CD4-positive, alpha-beta memory T cell (primary cell): ENCODE measurements at places on chromosomes 1 and 21. TPM values are rescaled to one million over a fixed set of nuclear protein-coding genes. Genes with fewer than 3 reads are reported as not detected.

DNA sequence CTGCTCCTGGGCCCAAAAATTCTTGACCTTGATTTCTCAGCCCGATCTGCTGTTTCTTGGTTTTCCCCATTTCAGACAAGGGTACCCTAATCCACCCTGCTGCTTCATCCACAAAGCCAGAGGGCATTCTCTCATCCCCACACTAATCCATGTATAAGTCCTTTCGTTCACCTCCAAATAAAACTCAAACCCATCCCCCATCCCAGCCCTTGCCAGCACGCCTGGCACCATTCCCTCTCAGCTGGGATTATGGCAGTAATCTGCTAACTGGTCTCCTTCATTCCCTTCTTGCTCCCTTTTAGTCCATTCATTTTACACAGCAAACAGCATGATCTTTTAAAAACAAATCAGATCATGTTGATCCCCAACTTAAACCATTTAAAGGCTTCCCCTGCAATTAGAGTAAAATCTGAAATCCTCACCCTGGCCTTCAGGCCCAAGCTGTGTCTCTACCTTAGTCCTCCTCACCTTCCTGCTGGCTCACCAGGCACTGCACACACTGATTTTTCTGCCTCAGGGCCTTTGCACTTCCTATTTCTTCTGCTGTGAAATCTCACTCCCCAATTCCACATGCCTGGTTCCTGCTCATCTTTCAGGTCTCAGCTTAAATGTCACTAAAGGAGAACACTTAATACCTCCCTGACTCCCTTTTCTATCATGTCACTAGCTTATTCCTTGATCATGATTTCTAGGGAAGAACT is 12.2 kb upstream of the TRNP1 start:
- H3K4me3 ChIP-seq = no peak overlapping the region
- H3K4me1 ChIP-seq = no peaks in the 10 kb centered on the region
- H3K27ac ChIP-seq = no peak overlapping the region
- DNase-seq = no peak
- H3K36me3 ChIP-seq = no peaks in the 10 kb centered on the region

- no peaks in the 10 kb centered on the region for H3K4me1 ChIP-seq
- H3K4me3 ChIP-seq = no peak overlapping the region
- no peak for DNase-seq
- no peaks in the 10 kb centered on the region for H3K27me3 ChIP-seq
- no peak overlapping the region for H3K27ac ChIP-seq
Observed at GRCh38 chr21:36845070-36845469, 121.4 kb downstream of the HLCS start.

- H3K27me3 ChIP-seq = no peaks in the 10 kb centered on the region
- H3K4me3 ChIP-seq = no peak overlapping the region
- H3K4me1 ChIP-seq = peaks cover 73% of the 10 kb centered on the region
- H3K36me3 ChIP-seq = peaks cover 10% of the 10 kb centered on the region
Observed at GRCh38 chr1:54405898-54406293, 298 bp downstream of the SSBP3 start.

GRCh38 chr1:235326719-235327558 is 1.0 kb downstream of the ARID4B start:
- peak overlapping the region; percentile 93 for H3K4me3 ChIP-seq
- no peaks in the 10 kb centered on the region for H3K27me3 ChIP-seq
- peak; percentile 71 for DNase-seq
- peaks cover 74% of the 10 kb centered on the region for H3K4me1 ChIP-seq
- peak overlapping the region; percentile 99 for H3K27ac ChIP-seq
- H3K36me3 ChIP-seq = no peaks in the 10 kb centered on the region

GRCh38 chr21:28516991-28517592 is 475.6 kb downstream of the LTN1 start:
- no peak overlapping the region for H3K4me3 ChIP-seq
- no peaks in the 10 kb centered on the region for H3K27me3 ChIP-seq
- peak; percentile 53 for DNase-seq
- H3K4me1 ChIP-seq = no peaks in the 10 kb centered on the region
- H3K36me3 ChIP-seq = no peaks in the 10 kb centered on the region

DNA sequence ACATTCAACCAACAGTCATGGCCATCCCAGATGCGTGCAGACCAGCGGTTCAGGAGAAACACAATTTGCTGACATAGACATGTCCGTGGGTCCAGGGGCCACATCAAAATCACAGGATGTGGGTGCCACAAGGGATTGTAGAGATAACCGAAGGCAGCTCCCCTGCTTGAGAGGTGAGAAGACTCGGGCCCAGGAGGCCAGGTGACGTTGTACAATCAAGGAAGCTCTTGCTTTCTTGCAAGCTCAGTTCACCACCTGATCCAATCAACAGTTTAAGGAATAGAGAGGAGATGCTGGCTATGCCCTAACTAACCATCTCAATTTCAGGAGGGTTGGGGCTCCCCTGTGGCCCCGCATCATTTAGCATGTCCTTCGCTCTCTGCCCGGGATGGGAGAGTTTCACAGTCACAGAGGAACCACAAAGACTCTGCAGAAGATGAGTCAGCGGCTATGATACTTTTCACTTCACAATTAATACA is 19.5 kb downstream of the UBASH3A start:
- H3K27me3 ChIP-seq = no peaks in the 10 kb centered on the region
- peak overlapping the region; percentile 8 for H3K4me3 ChIP-seq
- H3K4me1 ChIP-seq = peaks cover 88% of the 10 kb centered on the region
- peak; percentile 34 for DNase-seq

DNA sequence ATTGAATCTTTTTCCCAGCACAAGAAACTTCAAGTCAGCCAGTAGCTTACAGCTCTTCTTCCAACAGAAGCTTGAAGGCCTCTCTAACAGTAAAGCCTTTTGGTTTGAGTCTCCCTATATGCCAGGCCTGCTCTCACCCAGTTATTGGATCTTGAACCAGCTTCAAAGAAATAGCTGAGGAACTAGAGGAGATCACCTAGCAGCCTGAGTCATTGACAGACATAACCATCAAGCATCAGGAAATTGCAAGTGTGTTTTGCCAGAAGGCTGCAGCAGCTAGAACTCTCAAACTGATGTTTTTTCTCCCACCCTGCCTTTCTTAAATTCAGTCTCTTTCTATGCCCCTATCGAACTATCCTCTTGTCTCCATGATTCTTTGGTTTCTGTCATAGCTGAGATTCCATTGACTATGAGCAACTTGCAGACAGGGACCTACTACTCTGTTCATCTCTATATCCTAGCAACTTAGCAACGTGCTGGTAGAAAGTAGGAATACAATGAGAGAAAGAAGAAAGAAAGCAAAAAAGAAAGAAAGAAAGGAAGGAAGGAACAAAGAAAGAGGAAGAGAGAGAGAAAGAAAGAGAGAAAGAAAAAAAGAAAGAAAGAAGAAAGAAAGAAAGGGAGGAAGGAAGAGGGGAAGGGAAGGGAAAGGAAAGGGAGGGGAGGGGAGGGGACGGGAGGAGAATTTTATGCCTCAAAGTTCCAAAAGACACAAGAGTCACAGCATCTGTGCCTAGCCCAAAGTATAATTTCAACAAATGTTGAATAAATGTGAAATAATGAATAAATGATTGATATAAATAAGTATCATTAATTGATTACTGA is 60.0 kb upstream of the FGGY start:
- DNase-seq = no peak
- no peak overlapping the region for H3K27ac ChIP-seq
- no peaks in the 10 kb centered on the region for H3K4me1 ChIP-seq
- no peaks in the 10 kb centered on the region for H3K36me3 ChIP-seq

DNA sequence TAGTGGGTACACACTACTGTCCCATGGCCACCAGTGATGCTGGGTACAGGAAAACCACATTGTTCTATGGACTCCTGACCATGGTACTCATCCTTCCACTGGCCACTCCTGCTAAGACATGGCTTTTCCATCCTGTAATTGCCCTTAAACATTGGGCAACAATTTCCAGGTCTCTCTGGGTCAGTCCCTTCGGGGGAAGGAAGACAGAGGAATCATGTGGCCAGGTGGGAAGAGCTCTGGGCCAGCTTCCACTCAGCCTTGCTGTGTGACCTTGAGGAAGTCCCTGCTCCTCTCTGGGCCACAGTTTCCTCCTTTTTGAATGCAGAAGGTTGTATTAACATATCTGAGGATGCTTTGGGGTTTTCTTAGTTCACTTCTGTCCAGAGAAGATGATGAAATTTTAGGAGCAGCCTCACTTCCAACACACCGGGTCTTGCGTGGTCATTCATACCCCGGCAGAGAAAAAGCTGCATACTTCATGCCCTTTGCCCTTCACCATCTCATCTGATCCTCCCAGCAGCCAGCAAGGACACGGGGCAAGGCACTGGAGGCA is 50.8 kb downstream of the SRRM1 start:
- H3K27ac ChIP-seq = no peak overlapping the region
- no peak for DNase-seq
- H3K27me3 ChIP-seq = no peaks in the 10 kb centered on the region
- no peaks in the 10 kb centered on the region for H3K36me3 ChIP-seq
- no peak overlapping the region for H3K4me3 ChIP-seq

DNA sequence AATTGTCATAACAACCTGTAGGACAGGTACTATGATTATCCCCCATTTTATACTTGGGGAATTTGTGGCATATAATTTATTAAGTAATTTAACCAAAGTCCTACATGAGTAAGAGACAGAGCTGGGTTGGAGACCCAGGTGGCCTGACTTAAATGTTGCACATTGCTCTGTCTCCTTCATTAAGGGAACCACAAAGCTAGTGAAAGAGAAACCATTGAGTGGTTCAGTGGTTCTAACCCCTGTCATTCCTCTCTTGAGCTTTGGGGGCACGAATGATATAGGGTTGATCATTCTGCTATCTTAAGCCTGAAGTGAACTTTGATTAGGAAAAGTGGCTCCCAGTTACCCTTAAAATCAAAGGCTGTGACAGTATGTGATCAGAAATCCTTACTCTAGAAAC is 5.3 kb upstream of the MAP3K7CL start:
- no peaks in the 10 kb centered on the region for H3K4me1 ChIP-seq
- no peaks in the 10 kb centered on the region for H3K36me3 ChIP-seq
- no peak overlapping the region for H3K4me3 ChIP-seq
- no peak overlapping the region for H3K27ac ChIP-seq

DNA sequence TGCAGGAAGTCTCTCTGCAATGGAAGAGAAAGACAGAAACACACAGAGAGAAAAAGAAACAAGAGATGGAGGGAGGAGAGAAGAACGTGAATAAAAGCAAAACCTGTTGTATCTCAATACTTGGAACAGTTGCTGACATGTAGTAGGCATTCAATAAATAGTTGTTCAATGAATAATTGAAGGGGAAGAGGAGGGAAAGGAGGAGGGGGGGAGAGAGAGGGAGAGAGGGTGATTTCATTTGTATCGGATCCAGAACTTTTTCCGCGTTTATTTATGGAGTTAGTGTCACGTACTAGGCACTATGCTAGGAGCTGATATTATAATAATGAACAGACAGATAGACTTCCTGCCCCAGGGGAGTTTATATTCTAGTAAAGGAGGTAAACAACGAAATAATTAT is 144.1 kb downstream of the OMA1 start:
- H3K4me1 ChIP-seq = no peaks in the 10 kb centered on the region
- no peaks in the 10 kb centered on the region for H3K27me3 ChIP-seq
- no peak overlapping the region for H3K27ac ChIP-seq
- H3K36me3 ChIP-seq = no peaks in the 10 kb centered on the region

GRCh38 chr1:177133977-177134538 is 30.5 kb downstream of the ASTN1 start:
- no peaks in the 10 kb centered on the region for H3K36me3 ChIP-seq
- no peaks in the 10 kb centered on the region for H3K4me1 ChIP-seq
- no peak for DNase-seq
- H3K4me3 ChIP-seq = no peak overlapping the region
- H3K27me3 ChIP-seq = no peaks in the 10 kb centered on the region

DNA sequence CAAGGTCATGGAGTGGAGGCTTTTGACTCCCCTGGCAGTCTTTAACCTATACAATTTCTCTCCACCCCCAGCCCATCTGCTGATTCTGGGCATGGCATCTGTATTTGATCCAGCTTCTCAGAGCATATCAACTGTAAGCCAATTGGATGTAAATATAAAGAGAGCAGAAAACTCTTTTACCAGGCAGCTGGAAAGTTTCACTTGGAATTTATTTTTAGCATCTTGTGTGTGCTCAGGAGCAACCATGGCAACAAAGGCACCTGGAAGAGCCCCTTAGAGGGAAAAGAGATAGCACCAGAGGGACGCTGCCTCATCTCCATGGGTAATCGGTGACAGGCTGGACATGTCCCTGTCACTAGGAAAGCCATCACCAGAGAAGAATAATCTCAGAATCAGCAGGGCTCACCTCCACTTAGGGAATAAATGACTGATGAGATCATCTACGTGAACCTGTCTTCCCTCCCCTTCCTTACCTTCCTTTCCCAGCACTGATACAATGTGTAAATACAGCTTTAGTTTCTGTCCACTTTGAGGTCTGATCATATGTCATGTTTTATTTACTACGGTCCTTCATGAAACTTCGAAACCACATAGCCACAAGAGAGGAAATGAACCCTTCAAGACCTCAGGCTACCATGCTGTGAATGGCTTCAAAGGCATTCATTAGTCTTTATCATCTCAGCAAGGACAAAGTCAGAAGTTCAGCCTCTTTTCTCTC is 25.3 kb upstream of the SIPA1L2 start:
- no peak overlapping the region for H3K27ac ChIP-seq
- H3K27me3 ChIP-seq = no peaks in the 10 kb centered on the region
- no peak for DNase-seq
- H3K4me3 ChIP-seq = no peak overlapping the region
- H3K4me1 ChIP-seq = no peaks in the 10 kb centered on the region

DNA sequence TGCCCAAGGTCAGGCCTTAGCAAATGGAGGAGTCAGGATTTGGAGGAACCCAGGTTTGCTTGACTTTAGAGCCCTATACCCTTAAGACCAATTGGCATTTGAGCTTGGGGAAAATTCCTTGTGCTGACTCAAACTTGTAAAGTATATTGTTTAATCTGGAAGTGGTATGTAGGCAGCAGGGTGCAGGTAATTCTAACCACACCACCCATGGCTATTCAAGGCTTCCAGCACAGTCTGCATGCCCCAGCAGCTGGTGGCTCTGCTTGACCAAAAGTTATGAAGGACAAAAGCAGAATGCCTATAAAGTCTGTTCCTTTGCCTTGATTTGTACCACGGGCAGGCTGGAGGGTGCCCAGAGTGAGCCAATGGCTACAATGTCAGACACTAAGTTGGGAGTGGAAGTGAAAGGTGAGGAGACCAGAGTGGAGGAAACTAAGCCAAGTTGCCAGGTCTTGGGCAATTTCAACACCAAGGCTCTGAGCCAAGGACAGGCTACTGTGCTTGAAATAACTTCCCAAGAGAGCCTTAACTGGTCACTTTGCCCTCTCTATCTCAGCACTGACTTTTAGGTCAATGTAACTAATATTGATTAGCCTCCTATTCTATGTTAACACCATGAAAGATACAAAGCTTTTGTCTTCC is 4.7 kb upstream of the G0S2 start:
- H3K4me3 ChIP-seq = no peak overlapping the region
- H3K4me1 ChIP-seq = peaks cover 38% of the 10 kb centered on the region
- no peaks in the 10 kb centered on the region for H3K36me3 ChIP-seq
- H3K27me3 ChIP-seq = no peaks in the 10 kb centered on the region
- no peak for DNase-seq
- no peak overlapping the region for H3K27ac ChIP-seq

- H3K4me3 ChIP-seq = no peak overlapping the region
- peak; percentile 72 for DNase-seq
- no peaks in the 10 kb centered on the region for H3K4me1 ChIP-seq
- H3K27ac ChIP-seq = no peak overlapping the region
Observed at GRCh38 chr1:39720094-39720999, 18.3 kb upstream of the PPIE start.

- no peak for DNase-seq
- peaks cover 5% of the 10 kb centered on the region for H3K4me1 ChIP-seq
- no peaks in the 10 kb centered on the region for H3K36me3 ChIP-seq
Observed at GRCh38 chr1:9269078-9269501, 23.6 kb upstream of the SPSB1 start.

Gene EVA1C
- 17.1 TPM for total RNA-seq

Gene FCRL6
- total RNA-seq = 0.55 TPM

Gene SPRR2A
- total RNA-seq = not detected

Gene USH2A
- not detected for total RNA-seq

Gene PTPN14
- total RNA-seq = 0.28 TPM

Gene PRAMEF26
- total RNA-seq = not detected

Gene CHRNB2
- total RNA-seq = not detected

Gene NEXN
- 0.47 TPM for total RNA-seq
